Thyroid gland (tissue), 4 donors: ENCODE measurements at places on chromosomes 2 and 18.

GRCh38 chr2:188527141-188527540, 235.5 kb downstream of the GULP1 start:
- DNase-seq = no peak

DNA sequence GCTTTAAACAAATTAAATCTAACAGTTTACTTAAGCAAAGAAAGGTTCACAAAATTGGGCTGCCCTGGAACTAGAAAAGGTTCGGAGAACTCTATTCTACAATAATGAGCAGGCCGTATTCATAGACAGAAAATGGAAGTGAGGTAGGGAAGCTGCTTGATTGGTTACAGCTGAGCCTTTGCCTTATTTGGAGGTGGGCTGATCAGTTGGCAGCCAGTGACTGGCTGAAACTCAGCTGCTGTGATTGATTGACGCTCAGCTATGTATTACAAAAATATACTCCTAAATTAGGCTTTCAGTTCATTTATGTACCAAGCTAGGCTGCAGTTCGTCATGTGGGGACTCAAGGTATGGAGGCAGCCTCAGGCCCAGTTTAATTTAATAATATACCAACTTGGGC, 42.3 kb upstream of the TTR start:
- DNase-seq = no peak

GRCh38 chr2:188609321-188610049, 317.8 kb downstream of the GULP1 start:
- DNase-seq = no peak

DNA sequence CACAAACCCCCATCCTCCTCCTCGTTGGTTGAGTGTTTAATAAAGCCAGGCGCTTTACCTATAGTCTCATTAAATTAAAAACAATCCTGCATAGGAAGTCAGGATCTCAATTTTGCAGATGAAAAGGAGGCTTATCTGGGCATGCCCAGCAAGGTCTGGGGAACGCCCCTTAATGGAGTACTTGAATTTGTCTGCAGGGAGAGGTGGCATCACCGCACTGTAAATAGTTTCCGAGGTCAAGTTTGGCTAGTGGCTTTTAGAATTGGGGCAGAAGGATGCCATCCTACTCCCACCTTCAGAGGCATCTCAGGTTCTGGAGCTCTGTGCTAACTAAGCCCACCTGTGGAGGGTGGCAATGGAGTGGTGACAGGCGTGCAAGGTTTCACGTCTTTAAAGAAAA, 149.2 kb downstream of the TGIF1 start:
- DNase-seq = no peak

- no peak for DNase-seq
These were observed 255.2 kb downstream of the CDH7 start for GRCh38 chr18:66005831-66006588.

GRCh38 chr18:3577281-3577855, 127.4 kb downstream of the TGIF1 start:
- DNase-seq = no peak

DNA sequence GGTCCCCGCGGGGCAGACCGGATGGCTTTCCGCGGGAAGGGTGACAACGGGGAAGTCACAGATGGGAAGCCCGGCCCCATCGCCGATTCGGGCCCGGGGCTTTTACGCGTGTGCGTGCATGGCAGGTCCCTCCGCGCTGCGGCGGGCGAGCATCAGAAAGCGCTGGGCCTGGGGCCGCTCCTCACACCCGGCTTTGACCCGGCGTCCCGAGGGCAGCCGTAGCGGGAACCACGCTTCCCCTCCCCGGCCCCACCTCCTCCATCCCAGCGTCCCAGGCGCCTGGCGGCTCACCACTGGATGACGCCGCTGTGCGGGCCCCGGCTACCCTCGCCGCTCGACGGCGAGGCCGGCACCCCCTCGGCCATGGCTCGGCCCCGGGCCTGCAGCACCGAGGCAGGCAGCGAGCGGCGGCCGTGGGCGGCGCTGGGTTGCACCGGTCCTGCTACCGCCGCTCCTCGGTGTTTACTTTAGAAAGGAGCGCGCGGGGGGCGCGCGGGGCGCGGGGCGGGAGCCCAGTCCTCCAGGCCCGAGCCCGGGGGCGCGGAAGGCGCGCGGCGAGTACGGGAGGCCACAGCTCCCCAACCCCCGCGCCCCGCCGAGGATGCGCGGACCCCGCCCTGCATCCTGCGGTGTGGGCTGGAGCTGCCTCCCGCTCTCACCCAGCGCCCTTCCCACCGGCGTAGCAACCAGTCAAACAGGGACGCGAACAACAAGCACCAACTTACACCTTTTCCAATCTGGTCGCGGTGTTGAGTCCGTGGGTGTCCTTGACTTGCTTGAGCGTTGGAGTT, 806 bp downstream of the RFX8 start:
- DNase-seq = peak; percentile 15

DNA sequence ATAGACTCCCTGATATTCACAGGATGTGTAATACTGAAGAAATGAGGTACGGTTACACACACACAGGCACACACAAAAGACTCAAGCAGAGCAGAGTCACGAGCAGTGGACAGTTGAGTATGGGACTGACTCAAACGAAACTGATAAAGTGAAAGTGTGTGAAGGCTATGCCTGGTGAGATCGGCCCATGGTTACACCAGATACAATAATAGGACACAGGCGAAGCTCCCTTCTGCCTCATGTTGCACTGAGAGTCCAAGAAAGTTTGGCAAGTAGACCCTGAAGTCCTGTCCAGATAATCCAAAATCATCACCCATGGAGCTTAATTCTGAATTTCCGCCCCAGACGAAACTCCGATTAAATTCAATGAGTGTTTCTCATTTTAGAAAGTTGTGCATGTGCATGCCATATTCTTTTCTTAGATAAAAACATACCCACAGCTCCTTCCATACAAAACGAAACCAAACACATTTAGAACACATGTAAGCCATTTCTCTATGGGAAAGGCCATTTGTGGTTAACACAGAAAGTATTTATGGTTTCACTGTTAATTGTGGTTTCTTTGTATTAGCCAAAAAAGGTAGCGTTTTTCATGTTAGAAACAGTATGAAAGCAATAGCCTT, 567.6 kb downstream of the PLCL1 start:
- DNase-seq = no peak

DNA sequence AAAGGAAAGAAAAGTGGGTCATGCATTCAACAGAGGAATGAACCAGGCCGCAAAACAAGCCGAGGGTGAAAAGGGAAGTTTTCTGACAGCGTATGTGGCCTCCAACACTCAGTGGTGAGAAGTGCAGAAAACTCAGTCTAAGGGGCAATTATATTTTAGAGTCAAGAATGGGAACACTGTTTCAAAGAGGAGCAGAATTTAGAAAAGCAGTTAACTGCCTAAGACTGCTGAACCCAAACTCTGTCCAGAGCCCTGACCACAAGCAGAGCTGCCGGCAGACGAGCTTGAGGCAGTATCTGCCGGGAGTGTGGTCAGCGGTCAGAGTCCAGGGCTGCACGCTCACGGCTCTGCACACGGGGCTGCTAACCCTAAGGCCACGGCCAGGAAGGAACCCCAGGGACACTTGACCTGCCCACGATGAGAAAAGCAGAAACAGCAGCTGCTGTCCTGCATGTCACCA, 347.0 kb upstream of the ID2 start:
- DNase-seq = no peak

- no peak for DNase-seq
These were observed 131.8 kb upstream of the HS6ST1 start for GRCh38 chr2:128450211-128451024.

DNA sequence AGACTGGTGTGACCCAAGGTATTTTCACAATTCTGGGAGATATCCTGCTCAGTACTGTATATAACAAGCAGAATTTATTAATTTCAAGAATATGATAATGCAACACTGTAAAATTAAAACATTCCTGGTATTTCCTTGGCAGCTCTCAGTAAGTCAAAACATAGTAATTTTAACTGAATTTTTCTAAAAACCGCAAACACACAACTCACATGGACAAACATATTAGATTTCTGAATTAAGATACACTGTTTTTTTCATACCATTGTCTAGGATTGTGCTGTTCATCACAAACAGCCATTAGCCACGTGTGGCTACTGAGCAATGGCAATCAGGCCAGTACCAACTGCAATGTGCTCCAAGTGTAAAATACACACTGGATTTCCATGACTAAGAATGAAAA, 29.6 kb downstream of the LPIN2 start:
- DNase-seq = no peak

GRCh38 chr2:29921560-29921915, at the start of gene ALK:
Gene ALK, minus strand, starts transcription at chr2:29921586. Its CDS starts 927 bp downstream, at chr2:29920659.
- DNase-seq = peak; percentile 93

GRCh38 chr2:240232961-240233884, 92.8 kb upstream of the OTOS start:
- DNase-seq = peak; percentile 88

GRCh38 chr2:166411473-166412230, 35.9 kb upstream of the SCN9A start:
- DNase-seq = no peak

- no peak for DNase-seq
These were observed 17.0 kb downstream of the VRK2 start for GRCh38 chr2:58063641-58064040.

DNA sequence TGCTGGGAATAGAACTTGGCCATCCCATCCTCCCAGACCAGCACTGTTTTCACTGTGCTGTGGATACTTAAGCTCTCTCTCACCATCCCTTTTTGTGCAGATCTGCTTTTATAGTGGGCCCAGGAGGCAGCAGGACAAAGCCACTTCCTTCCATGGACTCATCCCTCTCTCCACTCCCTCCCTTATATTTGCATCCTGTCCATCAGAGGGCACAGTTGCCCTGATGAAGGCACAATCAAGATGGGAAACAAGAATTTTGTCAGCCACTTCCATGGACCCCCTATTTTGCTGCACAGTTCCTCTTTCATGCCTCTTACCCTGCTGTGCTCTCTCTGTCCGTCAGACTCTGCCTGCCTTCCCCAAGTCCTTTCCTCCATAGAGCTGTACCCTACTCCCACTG, 338.7 kb downstream of the HRH4 start:
- no peak for DNase-seq

DNA sequence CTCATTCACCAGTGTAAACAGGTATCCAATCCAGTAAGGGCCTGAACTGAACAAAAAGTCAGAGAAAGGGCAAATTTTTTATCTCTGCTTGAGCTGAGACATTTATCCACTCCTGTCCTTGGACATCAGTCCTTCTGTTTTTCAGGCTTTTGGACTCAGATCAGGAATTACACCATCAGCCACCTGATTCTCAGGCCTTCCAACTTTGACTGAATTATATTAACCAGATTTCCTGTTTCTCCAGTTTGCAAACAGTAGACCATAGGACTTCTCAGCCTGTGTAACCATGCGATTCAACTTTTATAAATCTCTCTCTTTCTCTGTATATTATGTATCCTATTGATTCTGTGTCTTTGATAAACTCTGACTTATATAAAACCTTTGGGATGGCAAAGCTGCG, 289.3 kb upstream of the CDH2 start:
- no peak for DNase-seq

- DNase-seq = no peak
These were observed 349.0 kb downstream of the TXNL1 start for GRCh38 chr18:56289381-56289780.

- DNase-seq = no peak
These were observed 27.5 kb upstream of the CAB39 start for GRCh38 chr2:230685178-230685577.

DNA sequence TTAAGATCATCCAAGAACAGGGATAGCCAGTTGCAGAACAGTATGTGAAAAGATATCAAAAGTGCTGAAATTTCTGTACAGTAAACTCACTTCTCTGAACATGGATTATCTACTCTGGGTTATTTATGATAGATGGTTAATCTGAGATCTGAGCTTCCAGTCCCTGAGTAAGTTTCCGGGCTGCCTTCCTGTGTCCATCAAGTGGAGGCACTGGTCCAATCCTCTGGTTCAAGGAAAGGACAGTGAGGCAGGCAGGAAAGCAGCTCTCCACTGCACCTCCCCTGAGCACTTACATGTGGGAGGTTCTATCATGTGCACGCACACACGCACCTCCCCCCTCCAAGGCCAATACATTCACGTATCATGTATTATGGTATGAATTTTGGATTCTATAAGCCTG, 32.5 kb downstream of the GPR45 start:
- DNase-seq = no peak

GRCh38 chr2:12676771-12677170, 40.0 kb upstream of the TRIB2 start:
- no peak for DNase-seq

- no peak for DNase-seq
These were observed 58.1 kb upstream of the MYT1L start for GRCh38 chr2:2389215-2389614.

DNA sequence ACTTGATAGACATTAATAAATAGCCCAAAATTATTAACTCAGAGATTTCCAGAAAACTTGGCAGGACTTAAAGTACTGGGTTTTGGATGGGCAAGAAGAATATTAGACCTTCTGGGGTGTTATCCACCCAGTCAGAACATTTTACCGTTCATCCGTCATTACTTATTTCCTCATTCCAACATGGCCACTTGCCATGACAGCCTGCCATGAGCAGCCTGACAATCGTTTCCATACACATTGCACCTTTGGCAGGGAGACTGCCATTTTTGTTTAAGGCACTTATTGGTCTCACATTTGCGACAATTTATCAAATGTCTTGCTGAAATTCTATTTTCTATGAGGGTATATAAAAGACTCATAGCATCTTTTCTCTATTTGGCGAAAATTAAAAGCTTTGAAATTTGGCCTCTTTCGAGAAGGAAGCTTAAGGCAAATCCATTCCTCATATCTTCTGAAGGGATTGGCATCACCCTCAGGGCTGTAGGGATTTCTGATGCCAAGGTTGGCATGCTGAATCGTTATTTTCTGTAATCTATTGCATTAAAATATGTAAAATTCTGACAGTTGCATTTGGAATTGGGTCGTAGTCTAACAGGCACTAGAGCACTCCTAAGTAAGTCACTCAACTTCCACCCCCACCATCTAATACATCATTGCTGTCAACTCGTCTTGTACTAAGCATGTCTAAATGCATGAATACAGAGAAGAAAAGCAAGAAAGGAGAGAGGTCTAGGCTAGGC, 406.3 kb upstream of the PIK3C3 start:
- no peak for DNase-seq

GRCh38 chr2:185860321-185860720, 121.7 kb downstream of the FSIP2 start:
- DNase-seq = no peak

DNA sequence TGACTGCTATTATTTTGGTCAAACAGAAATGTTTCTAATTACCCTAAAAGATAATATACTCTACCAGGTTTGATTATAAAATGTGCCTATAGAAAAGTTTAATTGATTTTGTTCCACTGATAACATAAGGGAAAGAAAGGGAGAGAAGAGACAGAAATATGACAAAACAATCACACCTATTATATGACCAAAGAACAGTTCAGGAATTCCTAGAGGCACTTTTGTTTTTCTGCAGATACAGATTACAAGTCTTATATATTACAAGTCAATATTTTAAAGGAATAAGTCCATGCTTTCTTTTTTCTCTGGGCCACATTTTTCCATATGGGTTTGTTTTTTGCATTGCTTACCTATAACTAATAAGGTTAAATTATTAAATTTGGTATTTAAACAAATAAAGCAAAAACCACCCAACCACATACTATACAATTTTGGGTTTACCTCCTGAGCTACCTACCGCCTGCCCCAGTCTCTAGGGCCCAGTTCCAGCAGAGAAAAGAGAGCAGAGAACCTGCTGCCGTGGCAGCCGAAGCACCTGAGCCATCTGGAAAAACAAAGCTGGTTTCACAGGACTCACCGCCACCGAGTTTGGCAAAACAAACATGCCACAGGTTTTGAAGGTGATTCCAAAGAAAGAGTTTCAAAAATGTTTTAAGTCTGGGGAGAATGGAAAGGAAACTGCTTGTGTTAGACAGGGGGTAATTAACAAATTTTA, 92.1 kb downstream of the DYM start:
- peak; percentile 71 for DNase-seq

- DNase-seq = no peak
These were observed 90.6 kb upstream of the ARL4C start for GRCh38 chr2:234587341-234588053.

- no peak for DNase-seq
These were observed 53.8 kb upstream of the SPTBN1 start for GRCh38 chr2:54402350-54402749.
